ENCODE measurements at places on chromosomes 6 and 20.
A peak's percentile ranks its signal among the peaks of the same experiment; 100 is the strongest.

DNA sequence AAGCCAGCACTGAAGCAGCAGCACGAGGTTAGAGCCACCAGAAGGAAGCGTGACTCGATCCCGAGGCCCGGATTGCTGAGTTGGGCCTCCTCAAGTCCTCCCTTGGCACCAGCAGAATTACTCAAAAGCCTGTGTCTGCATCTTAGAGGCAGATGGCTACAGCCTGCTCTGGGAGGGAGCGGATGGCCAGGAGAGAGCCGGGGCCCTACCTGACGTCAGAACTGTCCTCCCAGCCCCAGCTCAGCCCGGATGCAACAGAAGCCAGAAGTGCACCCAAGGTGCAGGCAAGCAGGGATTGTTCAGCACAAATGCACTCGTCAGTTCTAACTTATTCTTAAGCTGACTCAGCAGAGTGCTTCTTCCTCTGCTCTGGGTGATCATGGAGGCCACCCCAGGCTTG, 155.5 kb upstream of the RPS6KA2 start:
- DNase-seq: no peak

GRCh38 chr6:152783217-152783878, 32.8 kb downstream of the VIP start:
- DNase-seq: no peak

GRCh38 chr20:49516916-49517804, 34.7 kb upstream of the KCNB1 start:
- no peak for DNase-seq

DNA sequence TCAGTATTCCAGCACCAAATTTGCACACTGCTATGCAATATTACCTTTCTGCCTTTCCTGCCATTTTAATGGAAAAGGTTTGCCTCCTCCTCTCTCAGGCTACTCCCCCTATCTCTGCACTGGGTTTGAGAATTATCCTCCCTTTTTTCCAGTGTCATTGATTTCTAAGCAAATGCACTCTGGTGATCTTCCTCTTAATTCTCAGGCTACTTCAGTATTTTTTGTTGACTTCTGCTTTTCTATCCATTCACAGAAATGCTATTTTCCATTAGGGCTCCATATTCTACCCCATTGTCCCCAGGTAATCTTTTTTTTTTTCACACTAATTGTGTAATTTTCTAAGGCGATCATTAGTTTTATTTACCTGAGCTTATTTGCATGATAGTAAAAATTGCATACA, 144.0 kb downstream of the GJA1 start:
- DNase-seq: no peak

DNA sequence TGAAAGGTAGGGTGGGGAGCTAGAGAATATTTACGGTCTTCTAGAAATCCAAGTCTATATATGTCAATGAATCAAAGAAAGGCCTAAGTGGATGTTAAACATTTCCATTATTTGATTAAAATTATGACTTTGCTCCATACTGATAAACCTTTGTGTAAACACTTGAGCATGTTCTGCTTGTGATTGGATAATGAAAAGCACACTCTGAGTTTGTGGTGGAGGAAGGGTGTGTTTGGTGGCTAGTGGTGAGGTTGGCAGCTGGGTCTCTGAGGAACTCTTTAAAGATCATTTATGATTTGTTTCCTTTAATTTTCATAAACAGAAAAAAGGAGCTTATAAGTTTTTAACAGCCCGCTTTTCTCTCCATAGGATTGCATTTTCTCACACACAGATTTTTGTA, 84.7 kb downstream of the RFPL4B start:
- DNase-seq: no peak

DNA sequence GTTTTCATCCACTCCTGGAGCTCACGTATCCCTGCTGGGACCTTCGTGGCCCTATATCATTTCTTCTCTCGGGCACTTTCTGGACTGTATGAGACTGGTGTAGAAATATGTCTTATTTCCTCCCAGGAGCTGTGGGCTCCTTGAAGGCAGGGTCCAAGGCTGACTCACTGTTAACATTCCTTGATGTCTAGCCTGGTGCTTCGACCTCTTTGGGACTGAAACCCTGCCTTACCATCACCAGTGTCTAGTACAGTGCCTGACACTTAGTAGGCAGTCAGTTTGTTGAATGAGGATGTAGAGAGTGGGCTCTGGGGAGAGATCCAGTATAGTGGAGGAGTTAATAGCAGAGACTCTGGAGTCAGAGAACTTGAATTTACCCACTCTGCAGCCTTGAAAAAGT, 23.6 kb downstream of the POFUT1 start:
- DNase-seq: no peak

DNA sequence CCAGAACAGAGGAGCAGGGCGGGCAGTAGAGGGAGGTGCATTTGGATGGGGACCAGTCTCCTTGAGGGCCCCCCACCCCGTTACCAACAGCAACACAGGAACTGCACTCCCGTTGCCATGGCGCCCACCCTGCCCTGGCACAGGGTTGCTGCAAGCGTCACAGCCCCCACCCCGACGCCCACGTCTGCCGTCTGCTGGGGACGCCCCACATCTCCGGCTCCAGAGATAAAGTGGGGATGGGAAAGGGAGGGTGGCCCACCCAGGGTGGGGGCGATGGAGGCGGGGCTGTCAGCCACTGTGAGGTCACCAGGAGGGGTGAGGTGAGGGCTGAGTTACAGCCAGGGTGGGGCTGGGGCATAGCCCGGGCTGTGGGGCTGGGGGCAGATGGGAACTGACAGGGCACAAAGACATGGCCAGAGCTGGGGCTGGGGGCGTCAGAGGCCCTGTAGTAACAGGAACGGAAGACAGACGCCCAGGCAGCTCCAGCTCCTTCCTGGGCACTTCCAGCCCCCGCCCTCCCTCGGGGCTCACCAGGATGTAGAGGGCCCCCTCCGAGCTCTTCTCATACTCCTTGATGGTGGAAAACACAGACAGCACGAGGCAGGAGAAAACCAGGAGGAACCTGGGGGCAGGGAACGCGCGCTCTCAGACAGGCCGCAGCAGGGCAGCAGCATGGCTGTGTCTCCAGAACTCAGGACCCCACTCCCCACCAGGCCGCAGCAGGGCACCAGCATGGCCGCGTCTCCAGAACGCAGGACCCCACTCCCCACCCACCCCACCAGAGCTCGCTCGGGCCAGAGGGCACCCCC, 26.0 kb downstream of the KCNQ2 start:
- DNase-seq: no peak

GRCh38 chr20:10179574-10180298, 38.9 kb upstream of the SNAP25 start:
- DNase-seq: no peak

- no peak for DNase-seq
These were observed 419.4 kb downstream of the C6orf118 start for GRCh38 chr6:164889980-164890379.

- DNase-seq: no peak
These were observed 136.7 kb upstream of the CST7 start for GRCh38 chr20:24812373-24812772.

DNA sequence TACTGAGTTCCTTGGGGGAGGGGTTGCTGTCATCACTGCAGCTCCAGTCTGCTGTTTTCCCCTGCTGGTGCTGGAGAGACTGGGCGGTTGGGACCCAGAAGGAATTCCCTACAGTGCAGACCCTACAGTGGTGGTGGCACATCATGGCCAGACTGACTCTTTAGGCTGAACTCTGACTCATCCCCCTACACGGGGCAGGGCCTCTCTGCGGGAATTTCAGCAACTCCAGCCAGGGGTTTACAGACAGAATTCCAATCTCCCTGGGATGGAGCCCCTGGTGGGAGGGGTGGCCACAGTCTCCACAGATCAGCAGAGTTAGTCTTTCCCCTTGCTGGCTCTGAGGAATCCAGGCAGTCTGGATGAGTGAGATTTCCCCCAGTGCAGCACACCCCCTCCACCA, 46.9 kb upstream of the MAPK13 start:
- DNase-seq: no peak

DNA sequence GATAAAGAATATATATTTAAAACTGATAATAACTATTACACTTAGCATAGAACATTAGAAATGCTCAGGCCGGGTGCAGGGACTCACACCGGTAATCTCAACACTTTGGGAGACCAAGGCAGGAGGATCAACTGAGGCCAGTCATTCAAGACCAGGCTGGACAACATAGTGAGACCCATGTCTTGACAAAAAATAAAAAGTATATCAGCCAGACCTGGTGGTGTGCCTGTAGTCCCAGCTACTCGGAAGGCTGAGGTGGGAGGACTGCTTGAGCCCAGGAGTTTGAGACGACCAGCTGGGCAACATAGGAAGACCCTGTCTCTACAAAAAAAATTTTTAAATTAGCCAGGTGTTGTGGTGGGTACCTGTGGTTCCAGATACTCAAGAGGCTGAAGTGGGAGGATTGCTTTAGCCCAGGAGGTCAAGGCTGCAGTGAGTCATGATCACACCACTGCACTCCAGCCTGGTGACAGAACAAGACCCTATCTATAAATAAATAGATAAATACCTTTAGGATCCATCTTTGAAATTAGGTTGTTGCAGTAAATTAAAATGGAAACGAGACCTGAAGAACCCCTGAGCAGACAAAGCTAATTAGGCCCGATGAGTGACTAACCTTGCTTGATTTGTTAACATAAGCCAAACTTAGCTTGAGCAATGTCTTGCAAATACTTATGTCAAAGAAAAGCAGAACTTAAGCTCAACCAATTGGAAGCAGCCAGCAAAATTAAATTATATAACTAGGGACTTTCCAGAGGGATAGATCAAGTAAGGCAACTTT, 75.8 kb upstream of the E2F3 start:
- DNase-seq: no peak

- no peak for DNase-seq
These were observed 121.9 kb upstream of the AGPAT4 start for GRCh38 chr6:161395716-161396231.

- no peak for DNase-seq
These were observed 1.3 kb downstream of the RNF24 start for GRCh38 chr20:4014031-4014474.

DNA sequence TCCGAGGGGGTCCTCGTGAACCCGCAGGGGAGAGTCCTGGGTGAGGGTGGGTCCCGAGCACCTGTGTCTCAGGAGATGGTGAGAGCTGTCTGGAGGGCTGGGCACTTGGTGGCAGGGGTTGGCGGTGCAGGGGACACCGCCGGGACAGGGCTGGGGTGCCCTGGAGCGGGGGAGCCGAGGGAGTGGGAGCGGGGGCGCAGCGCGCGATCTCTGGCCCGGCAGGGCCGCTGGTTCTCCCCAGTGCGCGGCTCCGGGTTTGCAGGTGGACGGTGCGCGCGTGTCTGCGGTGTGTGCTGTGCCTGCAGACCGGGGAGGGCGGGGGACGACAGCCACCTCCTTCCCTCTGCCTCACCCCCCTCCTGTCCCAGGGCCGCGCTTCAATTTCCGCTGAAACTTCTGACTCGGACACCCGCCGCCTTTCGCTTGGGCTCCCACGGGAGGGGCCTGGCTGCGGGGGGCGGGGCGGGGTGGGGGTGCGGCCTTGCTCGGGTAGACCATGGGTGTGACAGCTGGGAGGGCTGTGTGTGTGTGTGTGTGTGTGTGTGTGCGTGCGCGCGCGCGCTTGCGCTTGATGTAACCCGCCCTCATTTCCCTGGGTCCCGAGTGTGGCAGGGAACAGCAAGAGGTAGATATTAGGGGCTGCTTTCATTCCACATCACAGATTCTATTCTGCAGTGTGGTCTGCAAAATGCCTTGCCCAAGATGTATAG, 1.2 kb downstream of the TRIB3 start:
- peak; percentile 89 for DNase-seq

DNA sequence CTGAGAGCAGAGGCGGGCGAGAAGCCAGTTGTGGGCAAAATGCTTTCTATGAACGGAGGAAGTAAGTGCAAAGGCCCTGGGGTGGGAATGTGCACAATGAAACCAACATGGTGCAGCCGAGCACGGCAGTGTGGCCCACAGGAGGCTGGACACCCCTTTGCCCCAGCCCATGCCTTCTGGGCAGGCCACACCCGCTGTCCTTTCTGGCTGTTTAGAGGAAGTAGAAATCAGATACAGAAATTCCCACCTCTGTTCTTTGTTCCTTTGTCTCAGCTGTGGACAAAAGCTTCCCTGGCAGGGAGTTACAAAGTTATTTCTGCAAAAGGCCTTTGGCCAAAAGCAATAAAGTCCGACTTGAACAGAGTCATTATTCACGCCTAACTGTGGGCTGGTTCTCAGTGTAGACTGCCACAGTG, 11.9 kb downstream of the SULF2 start:
- DNase-seq: no peak

- DNase-seq: no peak
These were observed 38.3 kb upstream of the HMGCLL1 start for GRCh38 chr6:55617272-55617671.

DNA sequence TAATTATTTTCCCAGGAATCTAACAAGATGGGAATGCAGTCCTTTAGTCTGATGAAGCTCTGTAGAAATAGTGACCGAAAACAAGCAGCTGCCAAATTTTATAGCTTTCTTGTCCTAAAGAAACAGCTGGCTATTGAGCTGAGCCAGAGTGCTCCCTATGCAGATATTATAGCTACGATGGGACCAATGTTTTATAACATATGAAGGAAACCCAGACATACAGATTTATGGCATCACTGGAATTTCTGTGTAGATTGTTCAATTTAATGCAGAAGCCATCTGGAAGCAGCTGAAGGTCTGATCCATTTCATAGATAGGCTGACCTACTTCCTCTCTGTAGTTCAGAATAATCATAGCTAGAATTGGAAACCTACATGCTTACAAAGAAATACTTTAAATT, 11.8 kb upstream of the SNPH start:
- no peak for DNase-seq

- DNase-seq: no peak
These were observed 4.5 kb upstream of the TCEA2 start for GRCh38 chr20:64058536-64058935.

DNA sequence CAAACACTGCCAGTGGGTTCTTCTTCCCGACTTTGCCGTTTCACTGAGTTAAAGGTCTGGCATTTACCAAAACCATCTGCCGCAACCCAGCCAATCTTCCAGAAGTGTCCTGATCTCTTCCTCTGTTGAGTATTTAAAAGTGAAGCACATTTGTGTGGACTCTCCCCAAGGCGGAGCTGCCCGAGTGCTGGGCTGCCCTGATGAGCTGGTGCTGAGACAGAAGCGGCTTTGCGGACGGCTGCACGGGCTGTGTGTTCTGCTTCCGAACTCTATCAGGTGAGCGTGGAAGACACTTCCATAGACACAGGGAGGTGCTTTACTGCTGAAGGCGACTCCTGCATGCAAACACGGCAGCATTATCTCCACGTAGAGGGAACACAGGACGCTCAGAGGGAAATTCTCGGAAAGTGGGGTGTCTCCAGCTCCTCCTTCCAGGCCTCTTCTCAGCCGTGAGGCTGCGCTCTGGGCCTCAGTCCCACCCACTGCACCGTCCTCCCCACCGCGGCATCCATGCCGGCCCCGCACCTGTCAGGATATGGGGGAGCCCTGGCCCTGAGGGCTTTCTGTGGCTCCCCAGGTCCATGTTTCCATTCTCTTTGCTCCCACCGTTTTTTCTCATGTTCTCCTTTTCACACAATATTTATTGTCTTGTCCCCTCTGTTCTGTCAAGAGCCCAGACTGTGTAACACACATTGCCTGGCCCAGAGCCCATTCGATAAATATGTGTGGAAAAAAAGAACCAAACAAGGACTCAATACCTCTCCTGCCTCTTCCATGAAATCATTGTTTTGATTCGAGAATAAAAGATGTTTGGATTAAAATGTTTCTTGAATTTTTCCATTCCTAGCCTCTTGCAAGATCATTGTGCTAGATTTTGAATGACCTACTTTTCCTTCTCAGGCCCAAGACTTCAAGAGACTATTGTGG, 205.1 kb downstream of the DLL1 start:
- peak; percentile 59 for DNase-seq
